ENCODE measurements at places on chromosomes 3 and 15.

GRCh38 chr3:38317192-38317759 lies 29.3 kb upstream of the XYLB start:
- DNase-seq, result no peak

DNA sequence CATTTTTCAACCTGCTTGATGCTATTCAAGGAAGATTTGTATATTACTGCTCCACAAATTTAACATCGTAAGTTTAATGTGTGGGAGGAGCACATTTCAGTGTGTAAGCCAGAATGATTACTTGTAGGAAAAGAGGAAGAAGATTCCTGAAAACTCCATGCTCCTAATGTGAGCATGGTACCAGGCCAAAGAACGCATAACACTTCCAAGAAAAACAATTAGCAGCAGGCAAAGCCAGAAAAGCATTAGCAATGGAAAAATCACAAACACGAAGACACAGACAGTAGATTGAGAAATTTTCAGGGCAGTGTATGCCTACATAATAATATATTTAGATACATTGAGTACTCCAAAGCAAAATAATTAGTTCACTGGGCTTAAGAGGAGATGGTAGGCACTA lies 96.6 kb upstream of the CBLB start:
- no peak for DNase-seq

DNA sequence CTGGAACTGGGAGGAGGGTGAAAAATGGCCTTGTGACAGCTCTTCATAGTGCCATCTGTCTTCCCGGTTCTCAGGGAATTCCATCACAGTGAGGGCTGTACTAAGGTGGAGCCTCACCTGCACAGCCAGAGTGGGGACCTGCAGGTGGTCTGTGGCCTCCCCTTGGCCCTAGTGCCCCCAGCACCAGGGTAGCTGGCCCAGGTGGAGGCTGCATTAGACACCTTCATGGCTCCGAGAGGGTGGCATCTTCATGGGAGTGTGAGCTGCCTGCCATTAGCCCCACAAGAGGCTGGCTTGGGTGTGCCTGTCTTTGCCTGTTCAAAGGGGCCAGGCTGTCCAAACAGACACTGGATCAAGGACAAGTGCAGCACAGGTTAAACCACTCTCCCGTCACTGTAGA lies 95.5 kb upstream of the PRR23E start:
- DNase-seq, result no peak

- DNase-seq, result no peak
Measured at GRCh38 chr3:157117875-157118654, 41.9 kb downstream of the CCNL1 start.

DNA sequence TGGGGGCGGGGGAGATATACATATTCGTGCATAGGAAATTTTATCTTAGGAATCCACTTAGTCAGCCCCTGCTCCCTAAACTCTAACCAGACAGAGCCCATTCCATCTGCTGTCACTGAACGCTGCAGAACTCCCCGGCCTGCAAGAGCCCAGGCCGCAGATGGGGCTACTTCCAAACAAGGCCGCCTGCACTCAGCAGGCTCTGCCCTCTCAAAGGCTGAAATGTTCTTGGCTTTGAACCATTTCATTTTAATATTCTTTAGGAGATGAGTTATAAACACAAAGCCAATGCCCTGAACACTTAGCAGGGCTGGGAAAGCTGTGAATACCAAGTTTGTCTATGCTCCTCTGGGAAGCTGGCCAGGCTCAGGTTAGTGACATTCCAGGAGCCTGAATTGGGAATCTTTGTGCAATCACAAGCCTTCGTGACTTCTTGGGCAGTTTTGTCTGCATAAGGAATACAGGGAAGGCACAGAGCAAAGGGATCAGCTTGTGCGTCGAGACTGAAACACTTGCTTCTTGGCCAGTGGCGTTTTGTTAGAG lies 65.0 kb downstream of the SYNM start:
- DNase-seq, result peak; percentile 22

DNA sequence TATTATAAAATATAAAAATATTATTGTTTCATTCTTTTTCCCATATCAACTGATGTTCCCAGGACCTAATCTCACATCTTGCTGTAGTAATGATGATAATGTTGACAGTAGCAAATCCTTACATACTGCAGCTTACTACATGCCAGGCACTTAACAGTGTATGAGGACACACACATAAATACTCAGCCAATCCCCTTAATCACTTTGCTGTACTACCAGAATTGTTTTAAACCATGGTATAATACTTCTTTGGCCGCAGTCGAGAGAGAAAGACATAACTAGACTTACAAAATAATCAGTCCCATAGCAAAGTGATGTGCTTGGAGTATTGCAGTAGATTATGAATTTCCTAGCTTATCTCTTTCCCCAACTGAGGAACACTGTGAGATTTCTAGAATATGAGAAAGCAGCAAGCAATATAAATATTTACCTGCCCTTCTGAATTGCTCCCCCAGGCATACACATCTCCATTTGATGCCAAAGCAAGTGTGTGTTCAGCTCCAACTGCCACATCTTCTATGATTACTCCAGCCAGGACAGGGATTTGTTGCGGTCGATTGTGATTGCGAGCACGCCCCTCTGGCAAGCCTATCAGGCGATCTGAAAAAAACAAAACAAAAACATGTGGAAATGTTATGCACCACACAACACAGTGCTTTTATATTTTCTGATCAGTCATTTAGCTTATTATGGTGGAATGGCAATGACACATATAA lies 33.0 kb downstream of the FBXL22 start:
- DNase-seq, result no peak

- no peak for DNase-seq
Measured at GRCh38 chr3:147812186-147812911, 403.2 kb downstream of the ZIC1 start.

GRCh38 chr3:62372621-62373041 lies 719 bp downstream of the FEZF2 start:
- DNase-seq, result no peak

DNA sequence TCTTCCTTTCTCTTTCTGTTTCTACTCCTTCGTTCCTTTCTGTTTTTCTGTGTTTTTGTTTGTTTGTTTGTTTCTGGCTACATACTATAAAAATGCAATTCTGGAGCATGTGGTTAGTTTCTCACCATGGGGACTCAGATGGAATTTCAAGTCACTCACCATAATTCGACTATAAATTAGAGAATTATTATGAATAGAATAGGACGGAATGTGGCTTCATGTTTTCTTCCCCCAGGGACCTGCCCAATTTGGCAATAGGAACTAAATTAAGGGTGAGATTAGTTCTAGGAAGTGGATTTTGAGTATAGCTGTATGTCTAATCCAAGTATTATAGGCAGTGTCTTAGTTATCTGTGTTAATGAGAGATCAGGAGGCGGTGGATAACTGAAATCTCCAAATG lies 96.9 kb downstream of the THSD4 start:
- DNase-seq, result no peak

GRCh38 chr15:38242055-38242454 lies 10.6 kb upstream of the SPRED1 start:
- DNase-seq, result no peak

DNA sequence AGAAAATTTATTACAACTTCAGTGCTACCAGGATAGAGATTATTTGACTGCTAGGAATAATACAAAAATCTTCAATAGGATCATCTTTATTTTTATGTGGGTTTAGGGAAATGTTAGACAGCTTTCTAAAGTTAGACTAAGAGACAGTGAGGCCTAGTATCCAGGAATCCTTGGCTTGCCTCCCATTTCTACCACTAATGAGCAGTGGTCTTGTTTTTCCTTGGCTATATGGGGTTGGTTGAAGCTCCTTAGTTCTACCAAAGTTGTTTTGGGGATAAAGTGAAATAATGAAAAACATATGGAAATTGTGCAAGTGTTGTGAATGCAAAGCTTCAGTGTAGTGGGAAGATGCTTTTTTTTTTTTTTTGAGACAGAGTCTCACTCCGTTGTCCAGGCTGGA lies 16.8 kb downstream of the AP4E1 start:
- DNase-seq, result no peak

DNA sequence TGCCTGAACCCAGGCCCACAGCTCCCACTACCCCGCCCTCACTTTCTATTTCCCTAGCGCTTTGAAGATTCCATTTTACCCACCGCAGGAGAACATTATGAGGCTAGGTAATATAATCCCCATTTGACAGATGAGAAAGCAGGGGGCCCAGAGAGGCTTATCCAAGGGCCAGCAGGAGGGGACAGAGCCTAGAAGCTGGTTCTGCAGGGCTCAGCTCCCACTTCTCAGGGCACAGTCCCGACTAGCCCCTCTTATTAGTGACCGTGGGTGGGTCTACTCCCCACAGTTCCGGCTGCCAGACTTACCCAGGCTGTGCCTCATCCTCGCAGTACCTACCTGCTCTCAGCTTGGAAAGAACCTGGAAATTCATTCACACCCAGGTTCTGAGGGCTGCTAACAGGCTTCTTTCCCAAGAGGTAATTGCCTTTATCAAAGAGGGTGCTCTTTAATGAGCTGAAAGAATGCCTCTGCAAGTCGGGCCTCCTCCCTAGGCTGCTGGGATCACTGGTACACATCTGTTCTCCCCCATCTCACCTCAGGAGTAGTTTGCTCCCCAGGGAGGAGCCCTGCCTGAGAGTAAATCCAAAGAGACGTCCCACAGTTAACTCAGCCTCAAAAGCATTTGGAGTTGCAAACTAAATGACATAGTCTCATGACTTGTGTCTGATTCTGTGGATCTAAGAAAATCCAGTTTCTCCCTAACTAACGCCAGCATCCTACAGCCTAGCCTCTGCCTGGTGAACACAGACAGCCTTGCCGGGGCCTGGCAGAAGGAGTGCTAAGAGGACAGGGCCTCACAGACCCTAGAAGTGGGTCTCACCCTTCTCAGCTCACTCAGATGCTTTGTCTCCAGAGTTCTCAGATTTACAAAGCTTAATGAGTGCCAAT lies 125.0 kb downstream of the CHSY1 start:
- no peak for DNase-seq

GRCh38 chr3:61612211-61613194 lies 51.1 kb downstream of the PTPRG start:
- DNase-seq, result peak; percentile 40

- peak; percentile 82 for DNase-seq
Measured at GRCh38 chr3:86969500-86970189, 21.3 kb downstream of the VGLL3 start.

- no peak for DNase-seq
Measured at GRCh38 chr15:95988574-95988887, 342.0 kb upstream of the NR2F2 start.

GRCh38 chr3:18208856-18209255 lies 216.3 kb downstream of the SATB1 start:
- DNase-seq, result no peak

DNA sequence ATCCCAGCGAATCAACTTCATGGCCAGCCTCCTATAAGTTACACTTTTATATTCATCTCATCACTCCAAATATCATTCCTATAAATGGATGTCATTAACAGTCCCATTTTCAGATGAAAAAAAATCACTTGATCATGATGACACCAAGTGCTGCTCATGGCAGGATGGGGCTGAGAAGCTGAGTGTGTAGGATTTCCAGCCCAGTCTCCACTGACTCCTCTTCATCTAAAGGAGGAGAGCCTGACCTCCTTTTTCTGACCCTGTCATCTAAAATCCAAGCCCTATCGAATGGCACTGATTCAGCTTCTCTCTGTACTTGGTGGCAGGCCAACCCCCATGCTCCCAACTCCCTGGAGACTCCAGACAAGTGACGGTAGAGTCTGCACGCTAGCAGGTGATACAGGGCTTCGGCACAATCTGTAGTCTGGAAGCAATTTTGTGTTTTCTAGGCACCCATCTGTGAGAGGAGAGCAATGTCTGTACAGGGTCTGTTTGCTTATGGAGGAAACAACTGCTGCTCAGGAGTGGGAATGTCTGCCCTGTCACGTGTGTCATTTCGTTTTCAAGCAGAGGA lies 103.2 kb downstream of the EPHB1 start:
- no peak for DNase-seq

GRCh38 chr3:43998836-43999727 lies 242.6 kb upstream of the TOPAZ1 start:
- DNase-seq, result no peak

- DNase-seq, result no peak
Measured at GRCh38 chr3:126567696-126568438, 9.1 kb upstream of the C3orf22 start.

- DNase-seq, result no peak
Measured at GRCh38 chr3:9238721-9239295, 10.6 kb downstream of the SRGAP3 start.

DNA sequence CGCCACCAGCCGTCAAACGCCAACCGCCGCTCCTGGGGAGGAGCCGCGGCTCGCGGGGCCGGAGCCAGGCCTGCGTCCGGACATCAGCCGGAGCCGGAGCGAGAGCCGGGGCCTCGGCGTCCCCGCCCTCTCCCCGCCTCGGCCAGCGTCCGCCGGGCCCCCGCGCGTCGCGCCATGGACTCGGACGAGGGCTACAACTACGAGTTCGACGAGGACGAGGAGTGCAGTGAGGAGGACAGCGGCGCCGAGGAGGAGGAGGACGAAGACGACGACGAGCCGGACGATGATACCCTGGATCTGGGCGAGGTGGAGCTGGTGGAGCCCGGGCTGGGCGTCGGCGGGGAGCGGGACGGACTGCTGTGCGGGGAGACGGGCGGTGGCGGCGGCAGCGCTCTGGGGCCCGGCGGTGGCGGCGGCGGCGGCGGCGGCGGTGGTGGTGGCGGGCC lies 359 bp downstream of the ARIH1 start:
- DNase-seq, result no peak

GRCh38 chr15:38672273-38672672 lies 107.7 kb upstream of the RASGRP1 start:
- peak; percentile 14 for DNase-seq

GRCh38 chr3:150344079-150344759 lies 63.9 kb upstream of the TSC22D2 start:
- DNase-seq, result peak; percentile 12

DNA sequence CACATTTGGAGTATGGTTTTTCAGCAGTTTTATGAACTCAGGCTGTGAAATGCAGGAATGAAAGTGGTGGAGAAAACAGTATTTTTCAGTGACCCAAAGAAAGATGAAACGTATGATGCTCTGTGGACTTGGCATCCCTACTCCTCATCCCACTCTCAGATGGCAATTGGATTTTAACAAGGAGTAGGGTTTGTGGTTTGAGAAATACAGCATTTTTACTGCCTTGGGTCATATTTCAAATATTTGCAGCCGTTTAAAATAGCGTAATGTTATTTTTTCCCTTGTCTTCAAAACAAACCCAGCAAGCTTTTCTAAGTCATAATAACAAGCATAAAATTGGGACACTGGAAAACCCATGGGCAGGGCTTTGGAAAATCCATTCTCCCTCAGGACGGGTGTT lies 117.2 kb upstream of the LRIG1 start:
- no peak for DNase-seq

GRCh38 chr15:38743147-38743546 lies 178.5 kb upstream of the RASGRP1 start:
- no peak for DNase-seq

DNA sequence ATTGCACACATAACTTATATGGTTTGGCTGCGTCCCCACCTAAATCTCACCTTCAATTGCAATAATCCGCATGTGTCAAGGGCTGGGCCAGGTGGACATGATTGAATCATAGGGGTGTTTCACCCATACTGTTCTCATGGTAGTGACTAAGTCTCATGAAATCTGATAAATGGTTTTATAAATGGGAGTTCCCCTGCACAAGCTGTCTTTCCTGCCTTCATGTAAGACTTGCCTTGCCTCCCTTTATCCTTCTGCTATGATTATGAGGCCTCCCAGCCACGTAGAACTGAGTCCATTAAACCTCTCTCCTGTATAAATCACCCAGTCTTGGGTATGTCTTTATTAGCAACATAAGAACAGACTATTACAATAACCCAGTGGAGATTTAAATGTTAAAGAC lies 653.9 kb downstream of the ROBO1 start:
- DNase-seq, result no peak

GRCh38 chr3:4802903-4803302 lies 176.3 kb upstream of the BHLHE40 start:
- DNase-seq, result no peak
